ENCODE measurements at places on chromosomes 6 and 20.

DNA sequence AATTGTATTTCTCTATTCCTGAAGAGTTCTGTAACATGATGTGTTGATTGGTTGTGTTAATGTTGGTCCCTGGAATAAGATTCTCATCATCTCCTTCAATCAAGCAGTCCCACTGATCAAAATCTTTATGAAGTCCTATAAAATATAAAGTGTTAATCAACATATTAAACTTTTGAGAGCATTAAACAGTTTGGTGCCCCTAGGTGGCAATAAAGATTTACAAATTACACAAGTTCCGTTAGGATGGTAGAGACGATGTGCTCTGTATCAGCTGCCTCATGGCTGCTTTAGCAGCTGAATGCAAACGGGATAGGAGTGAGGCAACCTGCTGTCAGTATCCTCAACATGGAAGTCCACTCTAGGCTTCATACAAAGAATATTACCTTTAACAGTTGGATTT, 16.9 kb downstream of the TDRD6 start:
- DNase-seq: no peak

DNA sequence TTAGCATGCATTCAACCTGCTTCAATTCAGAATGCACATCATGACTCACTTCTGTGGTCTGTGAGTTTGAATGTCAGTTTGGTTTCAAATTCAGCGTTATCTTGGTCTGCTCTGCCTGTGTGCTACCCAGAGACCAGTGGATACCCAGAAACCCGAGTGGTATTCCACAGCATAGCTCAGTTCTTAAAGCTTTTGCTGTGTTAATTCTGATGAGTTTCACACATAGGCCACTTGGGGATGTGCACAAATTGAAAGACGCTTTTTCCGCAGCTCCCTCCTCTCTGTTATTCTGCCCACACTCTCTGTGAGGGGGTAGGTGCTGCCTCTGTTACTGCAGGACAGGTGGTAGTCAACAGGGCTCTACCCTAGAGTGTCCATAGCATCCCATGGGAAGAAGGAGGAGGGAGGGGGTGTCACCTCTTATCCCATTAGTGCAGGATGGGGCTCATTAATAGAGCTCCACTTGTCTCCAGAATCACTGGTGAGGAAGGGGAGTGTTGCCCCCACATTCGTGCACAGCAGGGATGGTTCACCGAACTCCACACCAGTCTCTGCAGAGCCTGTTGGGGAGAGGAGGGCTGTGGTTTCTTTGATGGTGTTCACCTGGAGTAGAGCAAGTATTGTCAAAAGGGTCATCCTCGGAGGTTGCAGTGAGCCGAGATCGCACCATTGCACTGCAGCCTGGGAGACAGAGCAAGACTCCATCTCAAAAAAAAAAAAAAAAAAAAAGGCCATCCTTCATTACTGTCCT, 29.2 kb upstream of the SDCBP2 start:
- DNase-seq: no peak

GRCh38 chr20:41118632-41119031, 18.7 kb upstream of the PLCG1 start:
- DNase-seq: no peak

DNA sequence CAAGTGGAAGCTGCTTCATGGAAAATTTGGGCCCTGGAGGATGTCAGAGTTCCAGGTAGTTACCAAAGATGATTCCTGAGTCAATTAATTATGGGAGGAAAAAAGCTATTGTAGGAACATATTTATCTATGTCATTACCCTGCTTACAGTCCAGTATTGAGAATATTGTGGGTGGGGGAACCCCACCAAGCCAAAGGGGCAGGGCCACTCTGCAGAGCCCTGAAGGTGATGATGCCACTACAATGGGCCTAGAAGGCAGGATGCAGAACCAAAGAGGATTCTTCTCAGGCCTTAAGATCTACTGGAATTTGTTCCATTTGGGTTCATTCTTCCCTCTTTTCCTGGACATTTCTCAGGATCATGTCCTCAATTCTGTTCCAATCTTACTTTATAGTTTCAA, 375.2 kb upstream of the MARCKS start:
- no peak for DNase-seq

- no peak for DNase-seq
These were observed 102.4 kb upstream of the SUPT3H start for GRCh38 chr6:45479834-45480751.

- no peak for DNase-seq
These were observed 331.8 kb downstream of the HACE1 start for GRCh38 chr6:104527761-104528415.

DNA sequence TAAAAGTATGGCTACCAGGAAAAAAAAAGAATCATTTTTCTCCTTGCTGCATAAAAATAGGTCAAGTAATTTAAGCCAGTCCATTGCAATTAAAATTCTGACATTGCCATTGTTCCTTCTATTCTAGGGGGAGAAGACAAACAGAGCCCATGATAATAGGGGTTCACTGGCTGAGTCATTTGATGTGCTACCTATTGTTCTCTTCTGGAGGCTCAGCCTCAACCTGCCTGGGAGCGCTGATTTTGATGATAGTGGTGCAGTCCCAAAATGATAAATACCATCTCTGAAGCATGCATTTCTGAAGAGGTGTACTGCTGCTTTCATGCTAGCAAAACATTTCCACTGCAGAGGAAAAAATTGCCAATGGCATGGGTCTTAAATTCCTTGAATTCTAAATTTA, 5.8 kb downstream of the CITED2 start:
- DNase-seq: no peak

DNA sequence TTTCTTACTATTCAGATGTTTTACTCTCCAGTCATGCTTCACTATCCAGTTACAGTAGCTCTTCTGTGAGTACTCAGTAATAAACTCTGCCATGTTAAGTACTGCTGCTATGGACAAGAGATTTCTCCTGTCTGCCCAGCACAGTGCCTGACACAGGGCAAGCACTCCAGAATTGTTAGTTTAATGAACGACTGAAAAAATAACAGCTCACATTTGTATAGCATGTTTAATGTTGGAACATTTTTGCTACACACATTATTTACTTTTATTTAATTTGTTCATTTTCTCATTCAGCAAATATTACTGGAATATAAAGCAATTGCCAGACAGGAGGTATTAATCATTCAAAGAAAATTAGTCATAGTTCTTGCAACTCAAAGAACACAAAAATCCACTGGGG, 142.6 kb upstream of the HMGN3 start:
- DNase-seq: no peak

DNA sequence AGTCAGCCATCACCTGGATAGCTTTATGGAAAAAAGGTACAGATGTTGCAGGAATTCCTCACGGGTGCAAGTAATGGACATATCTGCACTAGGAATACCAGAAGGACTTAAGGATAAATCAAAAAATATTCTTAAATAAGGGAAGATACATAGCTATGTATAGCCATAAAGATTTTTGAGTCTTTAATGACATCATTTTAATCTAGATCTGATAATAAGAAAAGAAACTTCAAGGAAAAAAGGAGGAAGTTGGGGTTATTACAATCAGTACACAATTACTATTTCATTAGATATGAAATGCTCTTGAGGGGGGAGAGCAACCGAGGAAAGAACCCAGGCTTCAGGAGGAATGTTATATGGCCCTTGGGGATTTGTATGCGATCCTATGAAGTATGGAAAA, 110.2 kb downstream of the FOXC1 start:
- no peak for DNase-seq

DNA sequence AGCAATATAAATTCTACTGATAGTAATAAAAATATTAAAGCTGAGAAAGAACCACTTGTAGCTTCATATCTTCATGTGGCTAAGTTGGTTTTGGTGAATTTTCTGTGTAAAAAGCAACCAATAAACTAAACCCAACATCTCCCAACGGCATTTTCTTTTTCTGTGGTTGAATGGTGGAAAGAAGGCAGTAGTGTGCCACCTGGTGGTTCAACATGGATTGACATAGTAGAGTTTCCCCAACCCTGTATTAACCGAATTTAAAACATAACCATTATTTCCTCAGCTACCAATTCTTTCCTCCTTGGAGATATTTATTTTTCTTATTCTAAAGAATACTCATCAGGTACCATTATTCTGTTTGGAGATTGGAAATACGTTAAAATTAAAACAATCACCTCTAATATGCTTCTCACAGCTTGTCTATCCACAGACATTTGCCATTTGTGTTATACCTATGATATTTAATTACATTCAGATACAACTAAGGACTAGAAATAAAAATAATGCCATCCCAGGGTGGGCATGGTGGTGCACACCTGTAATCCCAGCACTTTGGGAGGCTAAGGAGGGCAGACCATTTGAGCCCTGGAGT, 117.1 kb upstream of the EEF1E1 start:
- DNase-seq: peak; percentile 49

Measured in CD4-positive, alpha-beta T cell treated with Interleukin-10 for 1 hour (primary cell).